Activated CD8-positive, alpha-beta memory T cell treated with anti-CD3 and anti-CD28 coated beads, Interleukin-2, amount 10 ng/mL, durations not matched to agents 7 days and 5 days (primary cell): ENCODE measurements at places on chromosomes 13 and 19. TPM values are rescaled to one million over a fixed set of nuclear protein-coding genes. Genes with fewer than 3 reads are reported as not detected.

The FCER2 gene
- total RNA-seq: not detected

GRCh38 chr13:105008604-105009003 is 1526.9 kb downstream of the EFNB2 start:
- no peak for DNase-seq

DNA sequence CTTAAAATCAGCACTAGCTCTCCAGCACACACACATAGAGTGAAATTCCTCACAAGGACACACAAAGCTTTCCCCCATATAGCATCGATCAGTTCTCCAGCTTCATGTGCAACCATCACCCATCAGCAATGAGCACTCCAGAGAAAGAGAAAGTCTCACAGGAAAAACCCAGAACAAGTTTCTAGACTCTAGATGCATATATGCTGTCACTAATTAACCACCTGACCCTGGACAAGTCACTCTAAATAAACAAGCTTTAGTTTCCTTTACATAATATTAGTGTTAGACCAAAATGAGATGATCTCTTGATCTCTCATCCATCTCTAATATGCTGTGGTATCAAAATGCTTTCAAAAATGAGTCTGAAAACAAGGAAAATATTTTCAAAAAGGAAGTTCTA is 81.2 kb downstream of the TBC1D4 start:
- no peak for DNase-seq

The ZNF625 gene
- 4.3 TPM for total RNA-seq

The KLK12 gene
- total RNA-seq: not detected

DNA sequence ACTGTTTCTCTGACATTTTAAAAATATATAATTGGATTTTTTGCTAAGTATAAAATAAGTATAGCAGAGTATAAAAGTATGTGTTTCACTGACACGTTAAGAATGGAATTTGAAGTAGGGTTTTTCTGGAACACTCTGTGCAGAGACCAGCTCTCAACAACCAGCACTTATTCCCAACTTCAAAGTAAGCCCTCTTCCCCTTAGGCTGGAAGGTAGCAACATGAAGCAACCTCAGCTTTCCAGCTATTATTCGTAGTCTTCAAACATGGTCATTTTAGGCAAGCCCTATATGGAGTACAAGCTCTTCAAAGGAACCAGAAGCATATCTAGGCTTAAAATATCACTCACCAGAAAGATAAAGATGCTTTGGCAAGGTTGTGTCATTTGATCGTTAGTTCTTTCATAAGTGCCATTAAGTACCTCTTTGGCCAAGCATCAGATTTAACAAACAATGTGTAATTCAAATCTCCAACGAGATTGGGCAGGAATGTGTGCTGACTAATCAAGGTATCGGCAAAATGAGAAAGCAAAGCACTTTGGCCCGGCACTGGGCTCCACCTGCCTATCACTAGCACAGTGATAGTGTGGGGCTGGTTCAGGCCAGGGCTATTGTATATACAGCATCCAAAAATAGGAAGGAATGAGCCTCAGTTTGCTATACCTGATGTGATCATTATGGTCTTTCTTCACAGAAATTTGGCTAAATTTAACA is 95.9 kb upstream of the FREM2 start:
- no peak for DNase-seq

DNA sequence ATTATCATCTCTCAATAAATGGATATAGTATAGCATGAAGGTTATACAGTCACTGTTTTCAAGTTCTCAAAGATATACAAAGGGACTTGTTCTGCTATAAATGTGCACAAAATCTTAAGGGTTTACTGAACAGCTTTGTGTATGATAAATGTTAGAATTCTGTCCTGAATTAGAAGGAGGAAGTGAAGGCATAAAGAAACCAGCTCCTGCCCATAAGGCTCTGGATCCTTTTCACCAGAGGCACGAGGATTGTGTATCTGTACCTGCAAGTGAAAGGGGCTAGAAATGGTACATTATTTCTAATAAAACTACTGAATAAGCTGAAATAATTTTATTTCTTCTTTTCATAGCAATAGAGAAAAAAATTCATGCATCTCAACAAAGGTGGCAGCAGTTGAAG is 32.4 kb downstream of the PHF11 start:
- DNase-seq: no peak

- DNase-seq: peak; percentile 58
Observed at GRCh38 chr19:2087621-2088100, 8.5 kb downstream of the MOB3A start.

GRCh38 chr13:73757481-73758233 is 376.5 kb downstream of the KLF12 start:
- no peak for DNase-seq

DNA sequence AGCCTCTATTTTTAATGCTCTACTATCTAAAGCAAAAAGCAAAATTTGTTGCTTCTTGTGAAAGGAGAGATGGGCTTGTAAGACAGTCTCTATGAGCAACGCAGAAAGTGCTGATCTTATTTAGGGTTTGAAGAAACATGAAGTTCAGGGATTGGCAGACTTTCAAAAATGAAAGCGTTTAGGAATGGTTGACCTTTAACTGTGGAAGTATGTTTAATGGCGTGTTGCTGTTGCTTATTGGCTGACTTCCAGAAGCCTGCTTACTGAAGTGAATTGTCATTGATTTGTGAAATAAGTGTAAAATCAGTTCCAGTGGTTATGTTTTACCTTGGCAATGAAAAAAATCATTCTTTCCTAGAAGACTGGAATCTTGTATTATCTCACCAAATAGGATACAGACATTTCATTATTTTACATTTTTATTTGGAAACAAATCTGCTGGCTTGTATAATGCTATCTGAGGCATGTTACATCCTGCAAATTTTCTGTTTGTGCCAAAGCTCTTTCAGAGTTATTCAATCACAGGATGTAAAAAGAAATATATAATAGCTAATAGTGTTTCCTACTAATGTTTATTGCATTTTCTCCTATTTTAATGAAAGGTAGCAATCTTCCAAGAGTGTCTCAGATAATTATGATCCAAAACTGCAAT is 221.3 kb upstream of the SLITRK6 start:
- no peak for DNase-seq

GRCh38 chr13:82758044-82758443 is 1124.2 kb downstream of the SLITRK1 start:
- no peak for DNase-seq

GRCh38 chr19:27792576-27793127 is 1420.3 kb downstream of the UQCRFS1 start:
- no peak for DNase-seq

- DNase-seq: no peak
Observed at GRCh38 chr13:20247403-20247802, 15.3 kb upstream of the GJB6 start.

The FOSB gene
- 98.6 TPM for total RNA-seq

GRCh38 chr13:42880056-42880605 is 98.7 kb downstream of the FAM216B start:
- no peak for DNase-seq

The IGFL1 gene
- total RNA-seq: not detected

DNA sequence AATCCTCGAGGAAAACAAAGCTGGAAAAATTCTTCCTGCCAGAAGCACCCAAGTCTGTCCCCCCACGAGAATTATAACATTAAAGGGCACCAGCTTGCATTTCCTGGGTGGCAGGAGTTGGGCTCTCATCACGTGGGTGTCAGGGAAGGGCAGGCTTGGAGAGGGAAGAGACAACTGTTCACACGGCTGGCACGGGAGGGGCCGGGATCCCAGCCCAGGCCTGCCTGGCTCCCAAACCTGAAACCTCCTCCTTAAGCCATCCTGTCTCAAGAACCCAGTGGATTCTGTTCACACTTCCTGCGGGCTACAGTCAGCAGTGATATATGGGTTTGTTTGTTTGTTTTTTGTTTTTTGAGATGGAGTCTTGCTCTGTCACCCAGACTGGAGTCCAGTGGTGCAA is 12.2 kb downstream of the GRIK5 start:
- no peak for DNase-seq

The PBX4 gene
- total RNA-seq: 39.9 TPM
